CD4-positive, alpha-beta T cell treated with Interleukin-2 at 100 ng/mL for 4 hours (primary cell): ENCODE measurements at places on chromosomes 6 and 20.
A peak's percentile ranks its signal among the peaks of the same experiment; 100 is the strongest.

- no peak for DNase-seq
Measured at GRCh38 chr6:43060755-43061633, 1.6 kb downstream of the KLC4 start.

DNA sequence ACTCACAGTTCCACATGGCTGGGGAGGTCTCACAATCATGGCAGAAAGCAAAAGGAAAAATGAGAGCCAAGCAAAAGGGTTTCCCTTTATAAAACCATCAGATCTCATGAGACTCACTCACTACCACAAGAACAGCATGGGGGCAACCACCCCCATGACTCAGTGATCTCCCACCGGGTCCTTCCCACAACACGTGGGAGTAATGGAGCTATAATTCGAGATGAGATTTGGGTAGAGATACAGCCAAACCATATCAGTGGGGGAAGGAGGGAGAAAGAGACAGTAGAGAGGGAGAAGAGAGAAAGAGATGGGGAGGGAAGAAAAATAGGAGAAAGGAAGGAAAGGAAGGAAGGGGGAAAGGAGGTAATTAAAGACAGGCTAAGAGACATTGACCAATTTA is 30.1 kb downstream of the GMDS start:
- DNase-seq = no peak

- DNase-seq = peak; percentile 67
Measured at GRCh38 chr6:127266178-127266891, at the start of gene RNF146. RNF146 (plus strand) TSS chr6:127266864; CDS start chr6:127280339, 13,475 bp downstream.

DNA sequence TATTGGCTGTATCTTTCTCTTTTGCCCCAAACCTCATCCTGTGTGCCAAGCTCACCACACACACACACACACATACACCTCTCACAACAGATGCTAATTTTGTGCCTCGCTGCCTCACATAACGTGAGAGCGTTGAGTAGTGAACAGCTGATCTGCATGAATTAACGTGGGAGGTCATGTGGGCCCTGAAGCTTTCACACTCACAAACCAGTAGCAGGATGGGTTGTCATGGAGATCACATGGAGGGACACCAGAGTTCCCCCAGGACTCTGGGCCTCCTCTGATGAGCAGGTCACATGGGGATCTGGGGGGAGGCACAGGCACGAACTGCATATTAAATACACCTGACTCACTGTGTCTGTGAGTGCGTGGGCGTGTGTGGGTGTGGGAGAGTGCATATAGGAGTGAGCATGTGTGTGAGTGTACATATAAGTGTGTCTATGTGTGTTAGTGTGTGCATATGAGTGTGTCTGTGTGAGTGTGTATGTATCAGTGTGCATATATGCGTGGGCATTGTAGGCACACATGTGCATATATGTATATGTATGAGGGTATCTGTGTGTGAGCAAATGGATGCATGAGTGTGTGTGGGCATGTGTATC is 62.7 kb upstream of the SULF2 start:
- no peak for DNase-seq

- no peak for DNase-seq
Measured at GRCh38 chr20:24628985-24629384, 159.6 kb downstream of the SYNDIG1 start.

GRCh38 chr20:57680934-57681914 is 28.6 kb downstream of the PMEPA1 start:
- peak; percentile 33 for DNase-seq

GRCh38 chr6:45577836-45578504 is 200.2 kb upstream of the SUPT3H start:
- no peak for DNase-seq

DNA sequence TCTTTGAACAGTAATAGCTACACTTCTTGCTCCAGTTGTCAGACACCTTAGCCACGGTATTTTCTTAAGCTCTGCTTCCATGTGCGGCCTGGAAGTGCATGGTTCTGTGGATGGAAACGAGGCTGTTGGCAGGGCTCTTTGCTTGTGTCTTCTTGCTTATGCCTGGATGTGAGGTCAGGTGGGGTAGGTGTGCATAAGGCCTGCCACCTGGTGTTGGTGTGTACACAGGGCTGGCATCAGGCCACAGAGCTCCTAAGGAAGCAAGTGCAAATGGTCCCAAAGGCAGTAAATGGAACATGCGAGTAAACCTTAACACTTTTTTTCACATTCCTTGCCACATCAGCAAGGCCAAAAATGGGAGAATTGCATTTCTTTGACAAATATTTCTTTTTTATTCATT is 158.1 kb upstream of the GMDS start:
- no peak for DNase-seq
